Thoracic aorta (tissue), 2 donors: ENCODE measurements at places on chromosomes 7 and 10. TPM values are rescaled to one million over a fixed set of nuclear protein-coding genes. Genes with fewer than 3 reads are reported as not detected.
A peak's percentile ranks its signal among the peaks of the same experiment; 100 is the strongest.

GRCh38 chr10:64880546-64880945 is 1359.3 kb downstream of the REEP3 start:
- no peak for DNase-seq

DNA sequence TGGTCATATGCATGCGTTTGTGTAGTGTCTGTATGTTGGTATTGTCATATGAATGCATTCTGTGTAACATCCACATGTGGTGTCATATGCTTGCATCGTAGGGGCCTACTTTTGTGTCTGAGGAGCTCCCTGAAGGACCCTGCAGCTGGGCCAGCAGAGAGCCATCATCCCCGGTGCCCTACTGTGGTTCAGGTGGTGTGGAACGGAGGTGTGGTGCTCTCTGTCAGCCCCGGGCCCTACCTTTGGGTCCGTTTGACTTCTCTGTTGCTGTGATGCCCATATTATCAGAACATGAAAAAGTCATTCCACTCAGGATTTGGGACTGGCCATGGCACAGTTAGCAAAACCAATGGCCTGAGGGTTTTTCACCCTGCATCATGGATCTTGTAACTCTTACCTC is 217.9 kb downstream of the ADARB2 start:
- no peak for DNase-seq

DNA sequence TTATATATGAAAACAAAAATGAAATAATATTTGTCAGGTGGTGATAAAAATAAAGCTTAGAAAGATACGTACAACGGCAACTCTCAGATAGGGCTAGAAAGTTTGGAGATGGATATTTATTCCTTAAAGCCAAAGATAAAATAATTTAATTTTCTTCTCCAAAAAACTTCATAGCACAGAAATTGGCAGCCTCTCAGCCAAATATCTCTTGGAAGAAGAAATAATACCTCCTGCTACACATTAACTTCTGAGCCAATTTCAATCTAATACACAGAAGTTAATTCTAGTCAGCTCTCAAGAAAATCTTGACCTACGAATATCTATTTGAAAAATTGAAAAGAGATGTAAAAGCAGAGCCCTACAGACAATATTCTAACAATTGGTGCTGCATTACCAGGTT is 122.4 kb downstream of the TES start:
- DNase-seq, result no peak

GRCh38 chr7:88399036-88399435 is 92.3 kb upstream of the STEAP4 start:
- no peak for DNase-seq

- DNase-seq, result no peak
These were observed 9.4 kb upstream of the KAT6B start for GRCh38 chr10:74816824-74817498.

ASB4 gene
- not detected for total RNA-seq

ITPRID1 gene
- not detected for total RNA-seq

- DNase-seq, result no peak
These were observed 47.8 kb downstream of the NRCAM start for GRCh38 chr7:108408296-108408991.

SLC25A28 gene
- total RNA-seq, result 50.1 TPM

DNA sequence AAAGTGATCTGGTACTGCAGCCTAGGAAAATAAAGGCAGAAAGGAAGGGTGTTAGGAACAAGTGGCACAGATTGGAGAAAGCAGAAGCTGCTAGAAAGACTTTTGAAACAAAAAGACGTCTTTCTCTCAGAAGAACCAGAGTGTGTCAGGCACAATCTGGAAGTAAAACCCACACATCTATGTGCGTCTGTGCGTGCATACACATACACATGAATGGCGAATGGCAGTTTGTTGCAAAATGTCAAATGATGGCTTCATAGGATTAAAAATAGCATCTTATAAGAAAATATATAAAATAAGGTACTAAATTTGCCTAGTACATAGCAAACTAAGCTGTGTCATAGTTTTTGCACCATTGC is 246.3 kb downstream of the CDK14 start:
- no peak for DNase-seq

DNA sequence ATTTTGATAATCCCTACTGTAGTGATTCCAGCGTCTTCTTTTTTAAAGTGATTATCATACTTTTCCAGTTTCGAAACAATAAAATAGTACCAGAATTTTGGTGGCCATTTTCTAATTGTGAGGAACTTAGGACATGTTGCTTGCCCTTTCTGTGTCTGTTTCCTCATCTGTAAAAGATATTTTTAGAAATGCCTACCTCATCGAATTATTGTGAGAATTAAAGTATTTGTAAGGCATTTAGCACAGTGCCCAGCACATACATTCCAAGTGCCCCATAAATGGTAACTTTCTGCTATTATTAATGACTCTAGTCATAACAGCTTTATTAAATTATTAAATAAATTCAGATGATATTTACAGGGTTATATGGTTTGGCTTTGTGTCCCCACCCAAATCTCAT is 3.7 kb downstream of the CFAP69 start:
- no peak for DNase-seq

- no peak for DNase-seq
These were observed 24.6 kb downstream of the TBXAS1 start for GRCh38 chr7:139853506-139854123.

- no peak for DNase-seq
These were observed 175.3 kb downstream of the LCOR start for GRCh38 chr10:97007417-97007816.

DNA sequence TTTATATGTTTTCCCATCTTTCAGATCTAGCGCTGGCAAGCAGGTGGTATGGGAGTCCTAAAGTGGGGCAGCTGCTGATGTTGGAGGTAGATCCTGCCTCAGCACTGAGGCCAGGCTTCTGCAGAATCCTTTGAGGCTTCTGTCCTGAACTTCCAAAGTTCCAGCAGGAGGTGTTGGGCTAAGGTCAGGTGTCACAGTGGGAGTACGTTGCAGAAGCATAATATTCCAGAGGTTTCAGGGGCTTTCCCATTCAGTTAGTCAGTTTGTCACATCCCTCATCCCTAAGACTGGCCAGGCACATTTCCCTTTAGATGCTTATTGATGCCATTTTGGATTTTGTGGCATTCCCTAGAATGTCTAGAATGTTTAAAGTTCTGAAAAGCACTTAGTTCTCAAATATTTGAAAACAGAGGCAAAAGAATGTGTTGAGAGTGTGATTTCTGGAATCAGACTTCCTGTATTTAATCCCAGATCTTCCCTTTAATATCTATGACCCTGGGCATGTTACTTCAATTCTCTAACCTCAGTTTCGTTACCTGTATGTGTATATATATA is 319.1 kb upstream of the PHYHIPL start:
- DNase-seq, result no peak

DNA sequence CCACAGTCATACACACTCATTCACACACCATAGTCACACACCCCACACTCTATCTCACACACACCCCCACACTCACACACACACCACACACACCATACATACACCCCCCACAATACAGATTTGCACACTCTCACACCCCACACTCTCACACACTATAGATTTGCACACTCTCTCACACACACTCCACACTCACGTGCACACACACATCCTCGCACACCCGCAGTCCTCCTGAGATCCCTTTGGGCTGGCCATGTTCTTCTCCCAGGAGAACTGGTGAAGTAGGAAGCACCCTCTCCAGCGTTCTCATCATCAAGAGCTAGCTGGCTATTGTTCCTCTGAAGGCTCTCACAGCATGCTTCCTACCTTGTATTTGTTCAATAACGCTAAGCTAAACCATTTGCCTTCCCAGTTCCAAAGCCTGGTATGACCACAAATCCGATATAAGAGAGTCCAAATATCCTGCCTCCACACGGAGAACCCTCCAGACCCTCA is 86.2 kb downstream of the HECW1 start:
- DNase-seq, result no peak

SLC13A4 gene
- total RNA-seq, result 2.1 TPM

DNA sequence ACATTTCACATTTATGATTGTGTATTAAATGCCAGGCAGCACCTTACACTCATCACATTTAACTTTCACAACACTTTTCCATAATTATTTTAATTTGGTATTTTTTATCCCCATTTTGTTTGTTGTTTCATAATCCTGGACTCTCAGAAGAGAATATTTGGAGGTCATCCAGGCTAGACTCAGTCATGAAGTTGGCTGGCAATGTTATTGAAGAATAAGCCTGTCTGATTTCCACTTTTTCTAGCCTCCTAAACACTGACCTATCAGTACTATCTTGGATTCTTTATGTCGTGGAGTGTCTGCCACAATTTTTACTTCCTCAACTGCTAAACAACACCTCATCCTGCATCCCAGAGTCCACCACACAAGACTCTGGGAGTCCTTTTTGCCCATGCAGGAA is 372.3 kb upstream of the NRP1 start:
- DNase-seq, result no peak

DNA sequence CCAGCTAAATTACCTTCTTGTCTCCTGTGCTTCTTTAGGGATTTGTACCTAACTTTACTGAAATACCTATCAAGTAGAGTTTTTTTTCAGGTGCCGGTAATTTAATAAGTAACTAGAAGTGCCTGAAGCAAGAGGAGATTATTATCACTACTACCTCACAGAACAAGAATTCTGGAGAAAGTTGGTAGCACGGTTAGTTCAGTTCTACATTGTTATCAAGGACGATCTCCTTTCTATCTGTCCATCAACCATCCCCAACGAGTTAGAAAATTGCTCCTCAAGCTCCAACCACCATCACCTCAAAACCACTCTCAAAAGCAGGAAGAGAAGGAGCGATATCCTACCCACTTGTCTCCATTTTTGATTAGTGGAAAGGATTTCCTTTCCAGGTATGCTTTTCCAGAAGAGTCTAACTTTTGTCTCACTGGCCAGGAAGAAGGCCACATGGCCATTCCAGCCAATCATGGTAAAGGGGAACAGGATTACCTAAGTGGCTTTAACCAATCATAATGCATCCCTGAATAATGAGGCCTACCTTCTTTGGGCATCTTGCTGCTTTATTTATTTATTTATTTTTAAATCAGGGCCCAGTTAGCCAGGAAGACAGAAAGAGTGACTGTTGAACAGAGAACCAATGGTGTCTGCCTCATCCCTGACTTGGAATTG is 265.2 kb downstream of the SNX13 start:
- DNase-seq, result no peak

LRRC4 gene
- 2.2 TPM for total RNA-seq

A1CF gene
- not detected for total RNA-seq

DNA sequence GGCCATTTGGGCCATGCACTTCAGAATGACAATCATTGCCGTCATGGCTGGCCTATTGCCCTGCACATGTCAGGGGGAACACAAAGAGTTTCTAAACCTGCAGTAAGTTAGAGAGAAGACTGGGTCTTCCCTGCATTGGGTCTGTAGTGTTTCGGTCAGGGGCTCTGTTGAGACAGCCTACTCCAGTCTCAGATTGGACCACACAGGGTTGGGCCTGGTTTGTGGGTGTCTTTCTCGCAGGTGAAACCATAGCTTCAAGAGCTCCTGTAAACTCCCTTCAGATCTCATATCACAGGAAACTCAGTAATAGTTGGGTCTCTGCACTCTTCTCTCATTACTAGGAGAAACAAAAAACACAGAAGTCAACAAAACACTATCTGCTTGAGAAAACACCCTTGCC is 7.3 kb upstream of the TARP start:
- DNase-seq, result no peak

DNA sequence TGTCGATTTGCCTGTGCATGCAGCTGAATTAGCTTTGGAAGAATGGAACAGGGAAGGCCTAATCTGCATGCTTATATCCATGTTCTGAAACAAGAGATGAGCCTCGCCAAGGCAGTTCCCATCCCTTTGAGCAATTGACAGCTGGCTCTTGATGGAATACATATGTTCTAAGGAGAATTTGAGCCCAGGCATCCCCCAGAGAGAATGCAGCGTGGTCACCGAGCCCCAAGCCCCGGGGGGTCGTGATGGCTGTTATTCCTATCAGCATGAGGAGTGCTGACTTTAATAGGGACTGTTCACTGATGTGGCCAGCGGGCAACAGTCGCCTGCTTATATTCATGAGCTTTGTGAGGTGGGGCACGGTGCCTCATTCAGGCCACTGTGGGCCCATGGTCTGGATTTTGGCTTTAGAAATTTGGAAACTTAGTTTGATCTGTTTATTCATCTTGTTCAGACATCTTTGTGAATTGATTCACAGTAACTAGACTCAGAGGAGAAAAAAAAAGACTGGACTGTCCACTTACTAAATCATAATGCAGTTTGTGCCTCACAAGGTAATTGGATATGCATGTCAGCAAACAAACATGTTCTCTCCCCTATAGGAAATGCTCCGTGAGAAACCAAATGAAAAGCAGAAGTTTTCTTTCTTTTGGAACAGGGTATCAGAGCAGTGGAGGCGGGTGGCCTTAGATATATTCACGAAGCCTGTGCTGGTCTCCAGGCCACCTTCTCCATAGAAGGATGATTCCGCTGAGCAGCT is 204.9 kb downstream of the CCDC3 start:
- no peak for DNase-seq

DNA sequence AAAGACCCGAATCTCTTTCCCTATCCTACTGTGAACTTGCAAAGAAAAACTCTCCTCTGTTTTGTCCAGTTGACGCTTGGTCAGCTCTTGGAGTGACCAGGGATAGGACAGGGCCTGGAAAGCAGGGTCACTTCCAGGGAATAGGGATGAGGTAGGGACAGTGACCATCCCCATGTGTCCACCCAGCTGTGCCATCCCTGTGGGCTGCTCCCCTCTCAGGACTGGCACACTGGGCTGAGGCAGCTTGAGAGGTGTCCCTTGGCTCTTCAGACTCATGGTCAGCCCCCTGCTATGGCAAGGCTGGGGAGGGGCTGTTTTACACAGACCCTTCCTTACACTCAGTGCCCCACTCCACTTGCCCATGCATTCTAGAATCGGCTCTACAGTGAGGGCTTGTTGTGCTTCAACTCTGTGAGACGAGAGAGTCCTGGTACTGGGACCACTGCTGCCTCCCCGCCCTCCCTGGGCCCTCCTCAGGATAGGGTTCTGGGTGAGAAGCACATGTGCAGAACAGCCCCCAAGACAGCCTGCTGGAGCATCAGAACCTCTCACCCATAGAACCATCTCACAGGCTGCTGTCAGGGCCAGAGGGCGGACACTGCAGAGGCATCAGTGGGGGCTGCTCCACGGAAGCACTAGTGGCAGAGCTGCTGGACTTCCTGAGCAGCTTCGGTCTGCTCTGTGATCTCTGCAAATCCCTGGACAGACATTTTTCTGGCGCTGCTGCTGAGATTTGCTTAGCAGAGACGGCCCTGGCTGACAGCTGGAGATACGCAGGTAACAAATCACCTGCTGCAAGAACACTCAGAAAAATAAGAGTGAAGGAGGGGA is 202.8 kb upstream of the CXCL12 start:
- DNase-seq, result no peak

GRCh38 chr7:114979388-114979787 is 57.5 kb downstream of the MDFIC start:
- DNase-seq, result peak; percentile 10

GRCh38 chr7:36526863-36527548 is 137.3 kb downstream of the ANLN start:
- DNase-seq, result no peak

NPY4R gene
- not detected for total RNA-seq

ASB13 gene
- total RNA-seq, result 15.8 TPM

DNA sequence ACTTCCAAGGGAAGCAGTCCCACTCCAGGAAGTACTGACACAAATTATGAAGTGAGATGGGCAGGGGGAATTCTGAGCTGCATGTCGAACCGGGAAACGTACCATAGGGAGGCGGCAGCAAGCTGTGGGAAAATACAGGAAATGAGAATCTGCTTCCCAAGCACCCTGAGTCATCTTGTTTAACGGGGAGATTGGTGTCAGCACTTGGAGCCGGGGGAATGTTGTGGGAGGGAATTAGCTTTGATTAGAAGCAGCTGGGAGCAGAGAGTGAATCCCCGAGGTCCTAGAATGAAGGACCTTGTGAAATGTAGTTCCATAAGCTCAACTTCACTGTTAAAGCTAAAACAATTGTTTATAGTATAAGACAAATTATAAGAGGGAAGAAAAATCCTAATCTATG is 141.4 kb upstream of the PRKCQ start:
- DNase-seq, result no peak
